ENCODE measurements at places on chromosomes 3 and 15.

DNA sequence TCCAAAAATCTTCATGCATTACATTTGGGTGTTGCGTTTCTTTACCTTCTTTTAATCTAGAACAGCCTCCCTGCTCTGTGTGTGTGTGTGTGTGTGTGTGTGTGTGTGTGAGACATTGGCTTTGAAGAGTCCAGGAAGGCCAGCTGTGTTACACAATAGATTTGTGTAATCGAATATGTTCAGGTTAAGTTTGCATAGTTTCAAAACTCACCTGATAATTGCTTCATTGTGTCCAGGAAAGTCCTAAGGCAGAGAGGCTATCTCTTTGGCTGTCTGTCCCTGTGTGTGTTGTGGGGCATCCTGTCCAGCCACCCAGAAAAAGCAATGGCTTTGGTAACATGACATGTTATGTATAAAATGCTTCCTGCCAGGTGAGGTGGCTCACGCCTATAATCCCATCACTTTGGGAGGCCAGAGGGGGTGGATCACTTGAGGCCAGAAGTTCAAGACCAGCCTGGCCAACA lies 37.5 kb downstream of the ZNF710 start:
- no peak for DNase-seq

DNA sequence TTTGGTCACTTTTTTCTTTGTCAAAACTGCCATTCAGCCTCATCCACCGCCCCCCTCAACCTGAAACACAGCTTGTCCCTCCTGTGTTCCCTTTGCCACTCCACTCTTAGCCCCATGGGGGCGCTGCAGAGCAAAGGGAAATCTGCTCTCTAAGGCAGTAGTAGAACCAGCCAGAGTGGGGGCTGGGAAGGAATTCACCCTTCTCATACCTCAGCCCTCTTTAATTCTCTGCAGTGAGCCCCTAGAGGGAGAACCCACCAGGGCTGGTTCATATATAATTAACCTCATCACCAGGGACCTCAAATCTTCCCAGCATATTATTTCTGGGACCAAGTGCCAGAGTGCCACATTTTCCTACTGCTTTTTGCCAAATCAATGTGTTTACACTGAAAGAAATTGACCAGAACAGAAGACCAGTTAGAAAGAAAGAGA lies 2.8 kb upstream of the BCL6 start:
- DNase-seq = peak; percentile 72

DNA sequence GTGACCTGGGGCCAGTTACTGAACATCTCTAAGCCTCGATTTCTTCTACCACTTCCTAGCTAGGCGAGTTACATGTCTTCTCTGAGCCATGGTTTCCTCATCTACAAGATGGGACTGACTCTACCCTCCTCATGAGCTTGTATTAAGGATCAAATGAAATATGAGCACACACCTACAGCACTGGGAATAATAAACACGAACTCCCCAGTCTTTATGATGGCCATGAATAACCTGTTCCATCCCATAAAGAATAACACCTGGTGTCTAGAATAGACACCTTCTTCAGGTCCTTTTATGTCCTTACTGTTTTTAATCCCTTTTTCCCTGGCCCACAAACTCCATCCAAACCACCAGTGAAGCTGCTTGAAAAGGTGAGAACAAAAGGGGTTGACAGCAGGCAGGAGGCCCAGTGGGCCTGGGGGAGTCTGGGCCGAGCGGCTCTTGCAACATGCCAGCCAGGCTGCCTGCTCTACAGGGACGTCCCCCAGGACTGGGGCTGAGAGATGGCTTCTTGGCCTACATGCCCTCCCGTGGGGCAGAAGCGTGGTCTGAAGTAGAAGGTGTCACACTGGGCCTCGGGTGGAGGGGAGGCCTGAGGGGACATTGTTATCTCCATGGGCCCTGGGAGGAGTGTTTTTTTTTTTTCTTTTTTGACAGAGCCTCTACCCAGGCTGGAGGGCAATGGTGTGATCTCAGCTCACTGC lies 178.2 kb downstream of the RAB11A start:
- no peak for DNase-seq

GRCh38 chr15:80173022-80173759 lies 20.4 kb downstream of the FAH start:
- DNase-seq = peak; percentile 37

DNA sequence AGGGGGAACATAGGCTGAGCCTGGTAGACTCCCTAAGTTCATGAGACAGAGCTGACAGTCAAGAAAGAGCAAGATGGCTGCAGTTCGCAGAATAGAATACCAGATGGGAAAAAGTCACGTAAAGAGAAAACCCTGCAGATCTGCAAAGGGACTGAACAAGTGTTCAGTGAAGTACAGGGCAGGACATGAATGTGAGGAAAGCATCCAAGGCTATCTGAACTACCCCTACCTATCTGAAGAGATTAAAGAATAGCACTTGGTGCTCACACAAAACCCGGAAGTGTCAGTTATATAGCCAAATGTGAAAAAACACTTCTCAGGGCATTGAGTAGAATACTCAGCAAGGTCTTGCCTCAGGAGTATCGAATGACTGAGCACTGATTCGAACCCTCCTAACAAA lies 44.0 kb downstream of the GOLGB1 start:
- DNase-seq = no peak

DNA sequence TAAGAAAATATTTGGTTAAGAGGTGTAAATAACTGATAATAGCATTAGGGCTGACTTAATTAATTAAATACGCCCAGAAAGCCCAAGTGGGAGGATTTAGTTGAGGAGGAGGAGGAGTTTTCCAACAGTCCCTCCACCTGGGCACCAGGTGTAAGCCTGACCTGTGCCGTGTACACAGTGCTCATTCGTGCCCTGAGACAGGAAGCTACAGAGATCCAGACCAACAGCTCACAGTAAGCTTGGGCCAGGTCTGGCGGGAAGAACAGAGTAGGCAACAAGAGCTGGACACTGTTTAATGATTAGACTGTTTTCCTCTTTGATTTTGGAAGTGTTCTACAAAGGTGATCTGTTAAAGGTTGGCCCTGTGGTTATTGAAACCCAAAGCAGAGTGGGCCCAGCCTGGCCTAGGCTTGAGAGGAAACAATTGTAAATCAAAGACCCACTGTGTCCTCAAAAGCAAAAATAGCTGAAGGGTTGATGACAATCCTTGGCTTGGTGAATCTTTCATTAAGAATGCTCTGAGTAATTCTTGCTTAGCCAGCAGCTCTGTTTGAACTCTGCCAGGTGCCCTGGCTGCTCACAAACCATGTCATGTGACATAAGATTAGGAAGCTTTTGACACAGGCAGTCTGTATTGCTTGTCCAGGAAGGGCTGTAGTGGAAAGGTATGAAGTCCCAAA lies 13.8 kb downstream of the SQOR start:
- DNase-seq = no peak
